ENCODE measurements at places on chromosomes 2 and 18.

DNA sequence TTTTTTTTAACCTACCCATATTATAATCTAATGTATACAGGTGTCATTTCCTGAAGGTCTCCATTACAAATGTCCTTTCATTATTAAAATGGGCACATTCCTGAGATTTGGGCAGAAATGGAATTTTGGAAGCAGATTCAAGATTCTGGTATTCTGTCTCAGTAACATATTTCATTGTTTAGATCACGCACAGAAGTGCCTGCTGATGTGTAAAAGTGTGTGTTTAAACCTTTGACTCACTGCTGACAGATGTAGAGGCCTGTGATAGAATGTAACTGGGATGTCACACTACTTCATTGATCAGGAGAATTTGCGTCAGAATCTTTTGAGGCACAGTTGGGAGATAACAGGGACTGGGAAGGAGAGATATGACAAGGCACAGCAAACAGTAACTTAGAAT is 276.8 kb upstream of the EPAS1 start:
- DNase-seq, result no peak

DNA sequence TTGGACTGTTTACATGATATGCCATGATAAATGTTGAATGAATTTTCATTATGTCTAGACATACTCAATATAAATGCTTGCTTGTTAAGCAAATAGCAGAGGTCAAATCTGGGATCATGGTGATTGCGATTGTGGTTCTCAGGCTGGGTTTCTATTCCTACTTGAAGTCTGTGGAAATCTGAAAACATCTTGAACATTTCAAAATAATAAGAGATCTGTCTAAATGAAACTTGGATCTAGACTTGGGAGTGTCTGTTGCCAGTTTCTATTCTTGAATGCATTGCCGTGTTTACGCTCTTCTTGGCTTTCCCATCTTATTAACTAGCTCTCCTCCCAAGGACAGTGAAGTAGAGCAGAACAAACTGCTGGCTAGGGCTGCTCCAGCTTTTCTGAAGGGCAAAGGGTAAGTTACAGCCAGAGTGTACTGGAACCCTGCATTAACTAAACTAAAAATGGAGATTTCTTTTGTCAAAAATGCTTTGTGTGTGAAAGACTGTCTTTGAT is 127.7 kb downstream of the DTNA start:
- no peak for DNase-seq

- DNase-seq, result no peak
Observed at GRCh38 chr2:146317959-146318358, 1526.9 kb upstream of the ACVR2A start.

- no peak for DNase-seq
Observed at GRCh38 chr18:36849288-36850006, 20.5 kb downstream of the KIAA1328 start.

- no peak for DNase-seq
Observed at GRCh38 chr2:36528766-36529392, 69.1 kb downstream of the FEZ2 start.

- no peak for DNase-seq
Observed at GRCh38 chr18:13562494-13563029, 163.8 kb downstream of the FAM210A start.
